T1000 (cell line): ENCODE measurements at places on chromosomes 2 and 18.

DNA sequence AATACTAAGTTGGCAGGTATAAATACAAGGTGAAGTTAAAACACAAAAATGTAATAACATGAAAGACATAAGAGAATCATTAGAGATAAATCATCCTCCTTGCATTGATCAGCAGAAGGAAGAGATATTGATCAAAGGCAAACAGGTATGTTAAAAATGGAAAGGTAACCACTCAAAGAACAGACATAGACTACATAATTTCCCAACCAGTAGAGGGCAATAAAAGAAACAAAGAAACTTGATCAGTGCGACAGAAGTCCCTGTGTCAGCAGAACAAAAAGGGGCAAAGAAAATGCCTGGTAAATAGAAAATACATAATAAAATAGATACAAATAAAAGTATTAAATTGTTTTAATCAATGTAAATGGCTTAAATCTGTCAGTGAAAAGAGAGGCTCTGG is 53.6 kb downstream of the FAM228A start:
- DNase-seq: no peak

DNA sequence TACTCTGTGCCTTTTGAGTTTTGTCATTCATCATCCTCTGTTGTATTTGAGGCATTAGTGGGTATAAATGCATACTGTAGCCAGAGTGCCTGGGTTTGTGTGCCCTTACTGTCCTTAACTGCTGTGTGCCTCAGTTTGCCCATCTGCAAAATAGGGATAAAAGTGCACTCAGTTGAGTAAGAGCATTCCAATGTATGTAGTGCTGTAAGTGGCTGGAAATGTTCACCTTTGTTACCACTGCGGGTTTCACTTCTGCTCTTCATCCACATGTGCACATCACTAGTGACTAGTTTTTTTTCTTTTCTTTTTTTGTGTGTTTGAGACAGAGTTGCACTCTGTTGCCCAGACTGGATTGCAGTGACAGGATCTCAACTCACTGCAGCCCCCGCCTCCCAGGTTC is 39.9 kb downstream of the PLEKHB2 start:
- DNase-seq: no peak

DNA sequence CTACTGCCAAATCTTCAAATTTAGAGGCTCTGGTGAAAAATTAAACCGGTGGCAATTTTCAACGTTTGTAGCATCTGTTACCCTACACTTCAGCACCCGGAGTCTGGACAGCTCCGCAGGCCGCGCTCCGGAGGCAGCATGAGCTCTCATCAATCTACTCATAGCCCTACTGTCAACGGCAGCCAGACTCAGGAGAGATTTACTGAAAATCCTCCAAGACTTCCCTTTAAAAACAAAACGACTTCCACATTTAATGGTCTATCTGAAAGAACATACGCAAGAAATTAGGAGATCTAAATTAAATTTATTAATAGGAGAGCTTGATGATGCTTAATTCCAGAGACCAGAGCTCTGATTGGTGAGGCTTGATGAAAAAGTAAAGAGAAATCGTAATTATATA is 970 bp upstream of the ADCYAP1 start:
- no peak for DNase-seq

GRCh38 chr2:203438528-203438927 is 96.6 kb downstream of the RAPH1 start:
- DNase-seq: no peak

DNA sequence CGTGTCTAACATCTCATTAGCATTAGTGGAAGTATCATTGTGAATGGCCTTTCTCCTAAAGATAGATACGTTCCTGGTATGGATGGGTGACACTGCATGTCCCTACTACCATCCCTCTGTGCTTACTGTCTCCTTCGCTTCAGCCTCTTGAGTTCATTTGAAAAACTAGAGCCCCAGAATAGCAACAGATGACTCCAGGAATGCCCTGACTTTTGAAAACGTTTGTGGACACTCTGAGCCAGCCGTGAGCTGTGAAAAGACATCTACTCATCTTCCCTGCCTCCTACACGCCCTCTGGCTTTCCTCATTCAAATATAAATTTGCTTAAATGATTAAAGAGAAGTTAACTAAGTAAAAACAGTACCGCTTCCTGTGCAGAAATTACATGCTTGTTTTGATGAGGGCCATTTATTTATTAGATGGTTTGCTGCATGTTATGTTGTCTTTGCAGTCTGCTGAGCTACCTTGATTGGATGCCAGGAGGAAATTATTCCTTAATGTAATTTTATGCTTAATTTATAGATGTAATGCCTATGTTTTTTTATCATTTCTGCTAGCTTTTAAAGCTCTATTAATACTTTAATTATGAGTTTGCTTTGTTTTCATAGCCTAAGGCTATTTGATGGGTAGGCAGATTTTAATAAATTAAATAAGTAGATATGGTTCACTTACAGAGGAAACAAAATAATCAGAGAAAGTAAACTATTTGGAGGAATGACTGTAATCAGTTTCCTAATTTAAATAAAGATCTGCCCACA is 32.1 kb upstream of the MYO3B start:
- DNase-seq: no peak

GRCh38 chr2:40341198-40341597 is 110.7 kb downstream of the SLC8A1 start:
- DNase-seq: no peak

DNA sequence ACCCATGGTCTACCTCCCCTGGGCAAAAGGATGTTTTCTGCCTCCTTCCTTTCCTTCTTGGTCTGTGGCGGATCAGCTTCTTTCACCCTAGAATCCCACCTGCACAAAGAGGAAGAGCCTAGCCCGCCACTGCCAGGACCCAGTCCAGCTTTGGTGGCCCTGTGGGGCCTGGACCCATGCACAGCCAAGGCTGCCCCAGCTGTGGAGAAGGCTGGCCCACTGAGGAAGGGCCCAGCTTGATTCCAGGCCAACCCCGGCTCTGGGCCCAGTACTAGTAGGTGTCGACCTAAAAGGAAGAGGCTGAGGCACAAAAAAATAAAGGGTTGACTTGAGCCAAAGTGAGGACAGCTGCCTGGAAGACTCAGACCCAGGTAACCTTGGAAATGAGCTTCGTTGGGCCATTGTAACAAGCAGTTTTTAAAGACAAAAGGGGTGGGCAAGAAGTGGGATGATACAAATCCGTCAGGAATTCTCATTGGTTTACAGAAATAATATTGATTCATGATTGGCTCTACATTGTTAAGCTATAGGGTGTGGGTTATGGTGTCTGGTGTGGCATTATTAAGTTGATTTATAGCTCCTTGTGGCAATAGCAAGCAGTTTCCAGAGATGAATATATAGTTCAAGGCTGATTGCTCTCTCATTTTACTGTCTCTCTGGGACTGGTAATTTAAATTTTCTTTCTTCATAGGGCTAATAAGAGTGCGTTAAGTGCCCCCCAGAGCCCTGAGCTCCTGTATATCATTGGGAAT is 29.8 kb upstream of the MAL start:
- no peak for DNase-seq

- DNase-seq: no peak
Measured at GRCh38 chr2:190376591-190377245, 31.4 kb upstream of the MFSD6 start.

- no peak for DNase-seq
Measured at GRCh38 chr2:140457483-140457882, 1673.3 kb downstream of the LRP1B start.

GRCh38 chr2:191552066-191552465 is 125.9 kb upstream of the NABP1 start:
- DNase-seq: no peak

DNA sequence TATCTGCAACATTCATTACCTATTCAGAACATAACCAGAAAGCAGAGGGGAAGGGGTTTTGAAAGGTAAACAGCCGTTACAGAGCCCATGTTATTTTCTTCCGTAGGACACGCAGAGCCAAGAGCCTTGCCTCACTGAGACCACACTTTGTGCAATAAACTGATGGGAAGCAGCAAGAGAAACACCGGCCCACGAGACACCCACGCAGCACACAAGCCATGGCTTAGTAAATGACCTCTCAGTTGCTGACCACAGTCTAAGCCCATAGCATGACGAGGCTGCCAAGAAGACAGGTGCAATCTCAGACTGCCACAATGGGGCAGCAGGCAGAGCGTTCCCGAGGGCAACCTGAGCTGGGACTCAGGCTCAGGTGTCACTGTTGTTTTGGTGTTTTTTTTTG is 59.6 kb downstream of the CABYR start:
- DNase-seq: no peak

- DNase-seq: no peak
Measured at GRCh38 chr2:64908406-64908805, 80.8 kb upstream of the SLC1A4 start.

- no peak for DNase-seq
Measured at GRCh38 chr2:111053825-111054515, 66.7 kb upstream of the BCL2L11 start.

DNA sequence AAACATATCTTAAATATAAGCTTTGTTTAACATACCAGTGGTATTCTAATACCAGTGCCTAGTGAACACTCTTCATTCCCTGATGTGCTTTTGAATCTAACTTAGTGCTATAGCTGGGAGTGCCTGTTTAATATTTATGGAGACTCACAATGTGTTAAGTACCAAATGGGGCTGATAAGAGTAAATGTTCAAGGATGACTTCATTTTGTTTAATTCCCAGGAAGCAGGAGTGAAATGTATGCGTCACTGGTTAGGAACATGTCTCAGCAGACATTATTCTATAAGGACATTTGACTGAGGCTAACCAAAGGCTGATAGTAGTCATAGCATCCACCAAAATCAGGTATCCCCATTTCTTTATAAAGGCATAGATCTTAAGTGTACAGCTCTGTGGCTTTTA is 31.7 kb upstream of the LINC00305 start:
- DNase-seq: no peak

- no peak for DNase-seq
Measured at GRCh38 chr2:102279391-102279735, 32.0 kb upstream of the IL1RL1 start.

GRCh38 chr2:11865805-11866204 is 119.4 kb downstream of the LPIN1 start:
- DNase-seq: no peak

DNA sequence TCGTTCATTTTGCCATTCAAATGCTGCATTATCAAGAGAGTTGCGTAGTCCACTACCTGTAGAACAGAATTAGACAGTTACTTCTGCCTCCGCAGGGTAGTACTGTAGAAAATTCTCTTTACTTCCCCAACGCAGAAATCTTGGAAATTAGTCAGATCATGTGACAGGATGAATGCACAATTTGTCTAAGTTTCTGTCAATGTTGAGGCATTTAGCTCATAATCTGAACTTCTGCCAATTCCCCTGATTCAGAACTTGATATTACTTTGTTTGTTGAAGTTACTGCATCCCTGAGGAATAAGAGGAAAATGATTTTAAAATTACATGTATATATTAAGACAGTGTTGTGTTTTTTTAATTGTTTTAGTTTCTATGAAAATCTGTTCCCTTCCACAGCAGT is 83.4 kb downstream of the TTC27 start:
- no peak for DNase-seq

DNA sequence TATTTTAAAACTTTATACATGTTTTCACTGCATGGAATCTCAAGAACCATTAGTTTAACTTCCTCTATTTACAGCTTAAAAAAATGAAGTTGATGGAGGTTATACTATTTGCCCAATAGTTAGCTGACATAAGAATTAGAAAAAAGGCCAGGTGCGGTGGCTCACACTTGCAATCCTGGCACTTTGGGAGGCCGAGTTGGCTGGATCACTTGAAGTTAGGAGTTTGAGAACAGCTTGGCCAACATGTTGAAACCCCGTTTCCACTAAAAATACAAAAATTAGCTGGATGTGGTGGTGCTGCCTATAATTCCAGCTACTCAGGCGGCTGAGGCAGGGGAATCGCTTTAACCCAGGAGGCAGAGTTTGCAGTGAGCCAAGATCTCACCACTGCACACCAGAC is 125.1 kb upstream of the CDH19 start:
- DNase-seq: no peak

GRCh38 chr2:210562091-210562490 is 5.7 kb downstream of the CPS1 start:
- DNase-seq: no peak

DNA sequence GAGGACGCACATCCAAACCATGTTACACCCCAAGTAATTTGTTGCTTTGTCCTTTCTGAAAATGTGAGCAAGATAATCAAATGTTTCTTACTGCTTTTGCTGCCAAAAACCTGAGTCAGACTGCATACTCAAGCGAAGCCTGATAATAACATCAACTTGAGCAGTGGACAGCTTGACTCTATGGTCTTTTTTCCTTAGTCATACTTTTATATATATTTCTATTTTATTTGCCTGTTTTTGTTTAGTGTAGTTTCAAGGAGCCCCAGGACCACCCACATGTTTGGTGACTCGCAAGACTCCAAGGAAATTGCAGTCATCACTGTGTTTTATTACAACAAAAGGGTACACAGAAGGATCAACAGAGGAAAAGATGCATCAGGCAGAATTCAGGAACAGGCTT is 688.4 kb upstream of the PIK3C3 start:
- no peak for DNase-seq

DNA sequence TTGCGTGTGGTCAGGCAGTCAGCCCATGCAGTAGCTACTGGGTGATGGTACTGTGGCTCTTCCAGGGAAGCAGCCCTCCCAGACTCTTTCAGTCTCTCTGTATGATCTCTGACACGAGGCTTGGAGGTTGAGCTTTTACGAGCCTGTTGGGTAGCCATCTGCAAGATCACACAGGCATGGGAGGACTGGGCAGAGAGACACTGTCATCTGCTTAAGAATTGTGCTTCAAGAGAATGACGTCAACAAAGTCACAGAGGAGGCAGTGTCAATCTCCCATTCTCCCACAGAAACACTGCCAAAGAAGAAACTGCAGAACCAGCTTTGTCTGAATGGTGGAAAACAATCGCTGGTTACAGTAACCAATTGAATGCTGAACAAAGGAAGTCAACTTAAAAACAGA is 78.4 kb upstream of the MC2R start:
- DNase-seq: no peak

DNA sequence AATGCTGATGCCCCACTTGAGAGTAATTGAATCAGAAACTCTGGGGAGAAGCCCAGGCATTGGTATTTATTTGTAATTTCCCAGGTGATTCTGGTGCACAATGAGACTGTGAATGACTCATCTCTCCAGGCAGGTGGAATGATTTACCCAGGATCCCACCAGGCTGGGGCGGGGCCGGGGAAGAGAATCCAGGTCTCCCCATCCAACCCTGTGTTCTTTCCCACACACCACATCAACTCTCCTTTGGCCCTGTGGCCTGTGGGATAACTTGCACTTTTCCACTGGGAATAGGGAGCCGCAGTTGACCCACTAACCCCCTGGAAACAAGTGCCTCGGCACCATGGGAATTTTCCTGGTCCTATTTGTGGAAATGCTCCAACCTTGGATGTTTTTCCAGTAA is 409.8 kb downstream of the ZNF521 start:
- DNase-seq: no peak

- no peak for DNase-seq
Measured at GRCh38 chr2:223896833-223897311, 48.3 kb downstream of the WDFY1 start.
